ENCODE measurements at places on chromosomes 11 and 22. TPM values are rescaled to one million over a fixed set of nuclear protein-coding genes. Genes with fewer than 3 reads are reported as not detected.
A peak's percentile ranks its signal among the peaks of the same experiment; 100 is the strongest.

DNA sequence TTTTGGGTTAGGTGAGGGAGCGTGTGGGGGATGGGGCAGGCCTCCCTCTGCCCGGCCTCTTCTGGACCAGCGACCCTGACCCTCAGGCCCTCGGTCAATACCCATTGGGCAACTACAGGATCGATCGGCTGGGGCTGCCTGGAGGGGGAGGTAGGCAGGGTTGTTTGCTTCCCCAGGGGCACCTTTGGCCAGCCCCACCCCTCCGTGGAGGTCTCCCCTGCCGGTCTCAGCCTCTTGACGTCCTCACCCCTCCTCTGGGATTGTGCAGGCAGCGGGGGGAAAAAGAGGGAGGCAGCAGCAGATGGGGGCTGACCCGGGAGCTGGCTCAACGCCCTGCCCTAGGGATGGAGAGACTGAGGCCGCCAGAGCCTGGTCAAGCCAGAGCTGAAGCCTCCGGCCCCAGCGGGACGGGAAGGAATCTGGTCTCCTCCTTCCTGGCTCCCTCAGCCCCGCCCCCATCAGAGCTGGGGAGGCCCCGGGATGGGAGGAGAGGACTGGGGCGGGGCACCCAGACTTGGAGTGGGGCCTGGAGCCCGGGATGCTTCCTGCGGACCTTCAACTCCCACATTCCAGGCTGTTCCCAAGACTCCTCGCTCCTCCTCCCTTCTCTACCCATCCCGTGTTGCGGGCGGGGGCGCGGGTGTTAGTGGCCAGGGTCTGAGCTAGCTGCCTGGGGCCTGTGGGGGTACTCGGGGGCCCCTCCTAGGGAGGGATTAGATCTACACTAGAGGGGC is 14.4 kb upstream of the CDC42EP1 start:
- H3K4me1 ChIP-seq, result peaks cover 68% of the 10 kb centered on the region
- DNase-seq, result peak; percentile 99
- peak overlapping the region; percentile 97 for H3K27ac ChIP-seq
- H3K36me3 ChIP-seq, result no peaks in the 10 kb centered on the region
- no peak overlapping the region for H3K4me3 ChIP-seq
- peaks cover 3% of the 10 kb centered on the region for H3K27me3 ChIP-seq

- H3K27me3 ChIP-seq, result peaks cover 54% of the 10 kb centered on the region
- no peak for DNase-seq
- no peaks in the 10 kb centered on the region for H3K36me3 ChIP-seq
- peaks cover 15% of the 10 kb centered on the region for H3K4me1 ChIP-seq
- no peak overlapping the region for H3K4me3 ChIP-seq
These were observed 108.2 kb downstream of the WNT7B start for GRCh38 chr22:45868571-45869339.

GRCh38 chr22:23774922-23775436 is 2.3 kb downstream of the MMP11 start:
- no peak overlapping the region for H3K4me3 ChIP-seq
- DNase-seq, result peak; percentile 41
- H3K27ac ChIP-seq, result no peak overlapping the region
- H3K27me3 ChIP-seq, result peaks cover 6% of the 10 kb centered on the region
- no peaks in the 10 kb centered on the region for H3K36me3 ChIP-seq

- DNase-seq, result no peak
- peaks cover 2% of the 10 kb centered on the region for H3K27me3 ChIP-seq
- H3K4me1 ChIP-seq, result no peaks in the 10 kb centered on the region
- H3K27ac ChIP-seq, result no peak overlapping the region
- H3K4me3 ChIP-seq, result no peak overlapping the region
These were observed 75.4 kb upstream of the SYT13 start for GRCh38 chr11:45361551-45361950.

GRCh38 chr11:117915672-117916235 is 13.4 kb downstream of the TMPRSS13 start:
- H3K27ac ChIP-seq, result no peak overlapping the region
- H3K4me1 ChIP-seq, result peaks cover 2% of the 10 kb centered on the region
- H3K36me3 ChIP-seq, result no peaks in the 10 kb centered on the region

DNA sequence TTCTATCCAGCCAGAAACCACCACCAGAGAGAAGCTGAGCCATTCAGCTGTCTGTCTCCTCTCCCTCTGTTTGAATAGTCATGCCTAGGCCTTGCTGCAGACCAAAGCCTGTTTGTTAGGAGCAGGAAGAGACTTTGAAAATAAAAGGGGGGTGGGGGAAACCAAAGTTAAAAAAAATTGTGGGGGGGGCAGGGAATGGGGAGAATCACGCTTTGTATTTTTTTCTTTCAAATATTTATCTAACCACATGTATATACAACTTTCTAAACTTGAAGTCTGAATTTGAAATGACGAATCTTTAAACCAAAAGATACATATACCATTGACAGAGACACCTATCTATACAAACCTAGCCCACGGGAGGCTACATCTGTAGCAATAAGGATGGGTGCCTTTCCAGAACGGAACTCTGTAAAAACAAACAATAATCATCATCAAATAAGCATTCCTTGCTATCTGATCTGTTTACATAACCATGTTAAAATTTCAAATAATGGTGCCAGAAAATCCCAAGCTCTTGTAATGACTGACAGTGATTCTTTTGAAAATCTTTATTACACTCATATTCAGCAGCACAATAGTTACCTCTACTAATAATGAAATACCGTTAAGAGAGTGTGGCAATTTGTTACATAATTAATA is 14.3 kb downstream of the DDX17 start:
- no peaks in the 10 kb centered on the region for H3K4me1 ChIP-seq
- peaks cover 74% of the 10 kb centered on the region for H3K36me3 ChIP-seq
- H3K27me3 ChIP-seq, result no peaks in the 10 kb centered on the region
- no peak overlapping the region for H3K27ac ChIP-seq

GRCh38 chr22:33083212-33083611 is 25.0 kb upstream of the SYN3 start:
- no peak overlapping the region for H3K27ac ChIP-seq
- H3K4me3 ChIP-seq, result no peak overlapping the region
- H3K27me3 ChIP-seq, result no peaks in the 10 kb centered on the region
- DNase-seq, result no peak
- H3K4me1 ChIP-seq, result no peaks in the 10 kb centered on the region

DNA sequence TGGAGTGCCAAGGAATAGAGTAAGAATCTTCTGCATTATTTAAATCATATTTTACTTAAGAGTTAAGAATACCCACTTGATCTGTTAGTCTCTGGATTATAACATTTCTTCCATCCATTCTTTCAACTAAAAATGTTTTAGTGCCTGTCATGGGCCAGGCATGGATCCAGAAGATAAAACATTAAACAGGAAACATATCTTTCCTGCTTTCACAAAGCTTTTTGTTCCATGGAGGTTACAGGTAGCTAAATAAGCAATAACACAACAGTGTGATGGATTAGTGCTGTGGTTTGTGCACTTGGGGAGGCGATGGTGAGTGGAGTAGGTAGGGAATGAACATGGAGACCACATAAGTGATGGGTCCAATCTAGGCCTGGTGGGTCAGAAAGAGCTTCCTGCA is 258.5 kb downstream of the DDX10 start:
- no peaks in the 10 kb centered on the region for H3K27me3 ChIP-seq
- no peak overlapping the region for H3K27ac ChIP-seq
- DNase-seq, result no peak
- H3K4me3 ChIP-seq, result no peak overlapping the region
- peaks cover 8% of the 10 kb centered on the region for H3K4me1 ChIP-seq

- no peak overlapping the region for H3K4me3 ChIP-seq
- peaks cover 2% of the 10 kb centered on the region for H3K4me1 ChIP-seq
- H3K36me3 ChIP-seq, result no peaks in the 10 kb centered on the region
- H3K27ac ChIP-seq, result no peak overlapping the region
- no peaks in the 10 kb centered on the region for H3K27me3 ChIP-seq
These were observed 10.4 kb upstream of the MRPL17 start for GRCh38 chr11:6693342-6694228.

DNA sequence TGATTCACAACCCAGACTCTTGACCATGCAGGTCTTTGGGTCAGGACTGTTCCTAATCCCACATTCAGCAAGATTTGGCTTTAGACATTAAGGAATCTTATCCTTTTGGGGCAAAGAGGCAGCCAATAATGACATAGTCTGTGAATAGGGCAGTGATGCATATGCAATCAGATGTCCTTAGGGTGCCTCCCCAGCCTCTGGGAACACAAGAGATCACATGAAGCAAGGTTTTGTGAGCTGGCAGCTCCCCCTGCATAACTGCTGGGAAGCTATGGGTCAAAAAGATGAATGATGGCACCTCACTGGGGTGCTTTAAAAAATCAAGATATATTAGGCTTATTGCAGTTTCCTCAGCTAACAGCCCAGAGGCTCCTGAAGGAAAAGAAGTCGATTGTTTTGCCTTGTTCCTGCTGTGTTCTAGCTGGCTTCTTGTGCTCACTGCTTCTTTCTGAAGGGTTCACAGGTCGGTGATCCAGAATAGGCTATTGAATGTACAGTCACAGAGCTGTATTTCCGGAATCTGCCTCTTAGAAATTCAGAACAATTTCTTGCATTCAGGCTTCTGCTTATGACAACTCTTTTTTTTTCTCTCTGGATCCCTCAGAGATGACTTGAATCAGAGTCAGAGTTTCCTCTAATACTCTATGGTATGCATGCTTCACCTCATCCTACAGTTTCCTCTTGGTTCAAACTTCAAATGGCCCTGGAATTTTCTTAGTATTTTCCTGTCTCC is 31.7 kb downstream of the INSC start:
- H3K4me1 ChIP-seq, result peaks cover 5% of the 10 kb centered on the region
- DNase-seq, result peak; percentile 28
- no peak overlapping the region for H3K4me3 ChIP-seq
- peaks cover 2% of the 10 kb centered on the region for H3K27me3 ChIP-seq

DNA sequence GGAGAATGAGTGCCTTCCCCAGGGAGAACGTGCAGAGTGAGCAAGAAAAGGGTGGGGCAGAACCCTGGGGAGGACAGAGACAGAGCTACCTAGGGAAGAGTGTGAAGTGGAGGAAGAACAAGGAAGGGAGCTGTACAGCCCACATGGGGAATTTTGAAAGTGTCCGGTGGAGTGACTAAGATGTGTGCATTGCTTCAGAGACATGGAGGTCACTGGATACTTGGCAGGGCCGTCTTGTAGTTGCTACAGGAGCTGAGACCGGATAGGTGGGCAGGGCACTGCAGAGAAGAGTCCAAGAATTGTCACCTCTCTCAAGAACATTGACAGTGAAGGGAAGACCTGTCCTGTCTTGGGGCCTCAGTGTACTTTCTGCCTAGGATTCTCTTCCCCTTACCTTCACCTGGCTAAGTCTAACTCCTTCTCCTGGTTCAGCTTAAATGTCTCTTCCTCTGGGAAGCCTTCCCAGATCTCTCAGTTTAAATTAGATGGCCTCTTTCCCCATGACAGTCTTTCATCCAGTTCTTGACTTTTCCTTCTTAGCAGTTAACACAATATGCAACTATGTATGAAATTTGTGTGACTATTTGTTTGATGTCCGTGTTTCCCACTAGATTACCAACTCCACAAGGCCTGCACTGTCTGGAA is 9.2 kb upstream of the P2RY6 start:
- no peak overlapping the region for H3K4me3 ChIP-seq
- DNase-seq, result no peak
- no peaks in the 10 kb centered on the region for H3K36me3 ChIP-seq
- H3K27ac ChIP-seq, result no peak overlapping the region
- peaks cover 11% of the 10 kb centered on the region for H3K27me3 ChIP-seq

GRCh38 chr11:115194802-115195110 is 309.5 kb downstream of the CADM1 start:
- DNase-seq, result peak; percentile 74
- H3K36me3 ChIP-seq, result no peaks in the 10 kb centered on the region
- peaks cover 12% of the 10 kb centered on the region for H3K4me1 ChIP-seq

- peaks cover 58% of the 10 kb centered on the region for H3K36me3 ChIP-seq
- H3K27me3 ChIP-seq, result no peaks in the 10 kb centered on the region
- DNase-seq, result peak; percentile 16
- no peak overlapping the region for H3K27ac ChIP-seq
- H3K4me1 ChIP-seq, result no peaks in the 10 kb centered on the region
- H3K4me3 ChIP-seq, result no peak overlapping the region
These were observed 40.5 kb downstream of the CABIN1 start for GRCh38 chr22:24051568-24051967.

- peak overlapping the region; percentile 90 for H3K27ac ChIP-seq
- H3K36me3 ChIP-seq, result peaks cover 4% of the 10 kb centered on the region
- peak overlapping the region; percentile 98 for H3K4me3 ChIP-seq
- DNase-seq, result no peak
- H3K4me1 ChIP-seq, result peaks cover 20% of the 10 kb centered on the region
These were observed 1.2 kb downstream of the NDUFC2 start for GRCh38 chr11:78078218-78079167.

DNA sequence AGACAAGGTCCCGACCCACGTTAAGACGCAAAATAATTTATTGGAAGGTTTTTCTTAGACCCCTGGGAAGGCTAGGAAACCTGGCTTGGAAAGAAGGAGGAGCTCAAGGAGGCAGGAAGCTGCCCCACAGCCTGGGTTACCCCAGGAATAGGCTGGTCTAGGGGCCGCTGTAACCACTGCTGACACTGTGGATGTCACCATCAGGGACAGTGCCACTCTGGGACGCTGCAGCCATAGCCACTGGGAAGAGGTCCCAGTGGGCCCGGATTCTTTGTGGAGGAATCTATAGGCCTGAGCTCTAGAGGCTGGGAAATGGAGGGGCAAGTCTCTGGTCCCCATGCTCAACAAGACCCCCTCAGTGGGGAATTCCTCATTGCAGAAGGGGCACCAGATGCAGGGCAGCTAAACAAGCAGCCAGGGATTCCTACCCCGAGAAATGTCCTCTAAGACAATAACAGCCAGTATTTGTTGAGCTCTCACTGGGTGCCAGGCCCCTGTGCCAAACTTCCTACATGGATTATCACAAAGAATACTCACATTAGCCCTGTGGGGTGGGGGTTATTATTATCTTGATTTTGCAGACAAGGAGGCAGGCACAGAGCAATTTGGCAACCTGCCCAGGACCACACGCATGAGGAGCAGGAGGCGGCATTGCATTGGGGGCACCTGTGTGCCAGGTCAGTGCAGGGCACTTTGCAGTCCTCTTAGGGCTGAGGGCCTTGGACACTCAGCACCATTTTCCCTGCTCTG is 19.5 kb upstream of the CHKA start:
- H3K27me3 ChIP-seq, result no peaks in the 10 kb centered on the region
- no peaks in the 10 kb centered on the region for H3K4me1 ChIP-seq
- no peak overlapping the region for H3K27ac ChIP-seq
- no peak for DNase-seq
- H3K4me3 ChIP-seq, result no peak overlapping the region
- no peaks in the 10 kb centered on the region for H3K36me3 ChIP-seq

DNA sequence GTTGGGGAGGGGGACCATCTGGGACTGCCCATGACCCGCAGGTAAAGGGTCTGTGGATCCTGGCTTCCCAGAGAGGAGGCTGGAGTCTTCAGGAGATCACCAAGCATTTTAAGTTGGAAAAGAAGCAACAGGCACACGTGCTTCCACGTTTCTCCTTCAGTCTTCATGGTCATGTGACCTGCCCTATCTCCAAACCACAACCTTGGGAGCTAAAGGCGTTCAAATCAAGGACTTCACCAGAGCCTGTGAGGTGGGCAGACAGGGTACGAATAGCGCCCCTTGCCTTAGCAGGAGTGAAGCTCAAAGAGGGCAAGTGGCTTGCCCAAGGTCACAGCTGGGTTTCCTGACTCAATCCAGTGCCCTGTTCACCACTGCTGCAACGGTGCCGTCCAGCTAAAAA is 6.7 kb downstream of the TMEM184B start:
- no peaks in the 10 kb centered on the region for H3K27me3 ChIP-seq
- DNase-seq, result no peak
- peak overlapping the region; percentile 69 for H3K27ac ChIP-seq
- peaks cover 48% of the 10 kb centered on the region for H3K36me3 ChIP-seq
- H3K4me3 ChIP-seq, result no peak overlapping the region
- peaks cover 50% of the 10 kb centered on the region for H3K4me1 ChIP-seq

The DDIAS gene
- total RNA-seq, result 3.0 TPM

The EHF gene
- total RNA-seq, result not detected

The GGTLC2 gene
- not detected for total RNA-seq

The KCNJ11 gene
- total RNA-seq, result 12.9 TPM

The NRXN2 gene
- total RNA-seq, result 11.8 TPM

The ZNF202 gene
- 13.6 TPM for total RNA-seq

The C22orf31 gene
- 2.1 TPM for total RNA-seq

The DGCR6 gene
- 22.5 TPM for total RNA-seq

The IGSF9B gene
- 8.1 TPM for total RNA-seq

The RAB36 gene
- 1.0 TPM for total RNA-seq

The MTNR1B gene
- total RNA-seq, result not detected

The PNPLA5 gene
- not detected for total RNA-seq

All from muscle of leg (tissue), 16 donors.